ENCODE measurements at places on chromosomes 7 and 10.
A peak's percentile ranks its signal among the peaks of the same experiment; 100 is the strongest.

- no peak for DNase-seq
Observed at GRCh38 chr7:40611095-40611871, 476.5 kb downstream of the SUGCT start.

GRCh38 chr10:966466-967235, 21.6 kb upstream of the GTPBP4 start:
- DNase-seq: no peak

DNA sequence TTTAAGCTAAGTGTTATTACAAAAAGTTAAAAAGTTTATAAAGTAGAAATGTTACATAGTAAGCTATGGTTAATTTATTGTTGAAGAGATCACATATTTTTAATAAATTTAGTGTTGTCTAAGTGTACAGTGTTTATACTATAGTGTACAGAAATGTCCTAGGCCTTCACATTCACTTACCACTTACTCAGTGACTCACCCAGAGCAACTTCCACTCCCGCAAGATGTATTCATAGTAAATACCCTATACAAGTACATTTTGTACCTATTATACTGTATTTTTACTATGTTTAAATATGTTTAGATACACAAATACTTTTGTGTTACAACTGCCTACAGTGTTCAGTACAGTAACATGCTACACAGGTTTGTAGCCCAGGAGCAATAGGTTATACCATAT, 69.2 kb downstream of the DNAJC1 start:
- no peak for DNase-seq

DNA sequence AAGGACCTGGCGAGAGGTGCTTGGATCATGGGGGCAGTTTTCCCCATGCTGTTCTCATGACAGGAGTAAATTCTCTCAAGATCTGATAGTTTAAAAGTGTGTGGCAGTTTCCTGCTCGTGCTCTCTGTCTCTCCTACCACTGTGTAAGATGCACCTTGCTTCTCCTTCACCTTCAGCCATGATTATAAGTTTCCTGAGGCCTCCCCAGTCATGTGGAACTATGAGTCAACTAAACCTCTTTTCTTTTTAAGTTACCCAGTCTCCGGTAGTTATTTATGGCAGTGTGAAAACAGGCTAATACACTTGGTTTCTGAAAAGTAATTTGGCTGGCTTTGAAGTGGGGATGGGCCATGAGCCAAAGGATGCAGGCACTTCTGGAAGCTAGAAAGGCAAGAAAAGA, 268.0 kb upstream of the KAT6B start:
- DNase-seq: no peak

- no peak for DNase-seq
Observed at GRCh38 chr7:128963327-128963757, 25.6 kb downstream of the IRF5 start.

GRCh38 chr10:14322526-14323188, 8.1 kb downstream of the FRMD4A start:
- no peak for DNase-seq

DNA sequence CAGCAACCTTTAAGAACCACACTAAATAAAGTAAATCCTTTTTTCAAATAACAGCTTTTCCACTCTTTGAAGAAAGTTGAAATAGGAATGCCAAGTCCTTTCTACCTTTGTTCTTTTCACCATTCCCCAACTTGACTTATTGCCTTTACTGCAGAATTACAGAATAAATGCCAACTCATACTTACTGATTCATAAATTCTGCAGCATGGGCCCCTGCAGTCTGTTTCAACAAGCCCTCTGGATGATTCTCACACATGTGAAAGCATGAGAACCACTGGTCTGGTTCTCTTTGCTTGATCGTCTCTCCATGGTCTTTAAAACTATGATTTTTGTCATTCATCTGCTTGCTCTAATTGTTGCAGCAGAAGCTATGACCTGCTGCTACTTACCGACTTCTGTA, 56.1 kb downstream of the HACD1 start:
- no peak for DNase-seq

- DNase-seq: no peak
Observed at GRCh38 chr7:148253629-148254028, 336.9 kb upstream of the C7orf33 start.

- peak; percentile 65 for DNase-seq
Observed at GRCh38 chr7:1664711-1665548, 5.1 kb upstream of the ELFN1 start.

DNA sequence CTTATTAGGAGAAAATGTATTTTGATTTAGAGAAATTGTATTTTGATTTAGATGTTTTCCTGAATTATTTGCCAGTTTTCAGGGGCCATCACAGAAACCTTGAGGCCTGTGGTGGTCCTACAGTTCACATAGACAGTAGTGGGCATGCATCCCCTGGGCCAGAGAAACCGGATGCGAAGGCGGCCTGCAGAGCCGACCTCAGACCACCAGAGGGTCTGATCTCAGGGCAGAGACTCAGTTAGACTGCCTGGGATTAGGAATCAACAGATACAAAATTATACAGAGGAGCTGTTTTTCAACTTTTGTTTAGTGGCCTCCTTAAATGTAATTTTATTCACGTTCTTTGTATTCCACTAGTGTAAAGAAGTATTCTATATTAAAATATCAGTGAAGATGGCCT, 158.4 kb downstream of the PAXIP1 start:
- DNase-seq: no peak

GRCh38 chr7:132518102-132518838, 58.0 kb downstream of the PLXNA4 start:
- DNase-seq: peak; percentile 17

DNA sequence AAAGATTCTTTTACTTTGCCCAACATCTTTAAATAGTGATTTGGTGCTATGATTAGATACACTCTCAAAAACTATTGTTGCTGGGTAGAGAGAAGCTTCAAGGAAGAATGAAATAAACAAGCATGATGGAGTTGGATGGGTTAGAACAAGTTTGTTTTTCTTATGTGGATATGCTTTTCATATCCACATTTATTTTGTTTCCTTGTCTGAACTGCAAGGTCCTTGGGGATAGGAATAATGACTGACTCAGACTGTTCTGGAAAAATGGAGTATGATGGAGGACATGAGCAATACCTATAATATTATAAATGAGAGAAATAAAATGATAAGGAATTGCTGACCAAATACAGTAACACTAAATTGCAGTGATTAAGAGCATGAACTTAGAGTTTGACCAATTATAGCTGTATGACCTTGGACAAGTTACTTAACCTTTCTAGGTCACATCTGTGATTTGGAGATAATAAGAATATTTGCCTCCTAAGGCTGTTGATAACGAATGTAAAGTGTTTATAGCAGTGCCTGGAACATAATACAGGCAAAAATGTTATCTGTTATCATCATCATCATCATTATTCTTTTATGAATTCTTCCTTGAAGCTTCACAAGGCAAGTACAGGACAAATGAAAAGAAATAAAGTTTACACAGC, 847.5 kb downstream of the LRMDA start:
- no peak for DNase-seq

GRCh38 chr10:124734311-124735166, 9.6 kb downstream of the FAM53B start:
- DNase-seq: no peak

DNA sequence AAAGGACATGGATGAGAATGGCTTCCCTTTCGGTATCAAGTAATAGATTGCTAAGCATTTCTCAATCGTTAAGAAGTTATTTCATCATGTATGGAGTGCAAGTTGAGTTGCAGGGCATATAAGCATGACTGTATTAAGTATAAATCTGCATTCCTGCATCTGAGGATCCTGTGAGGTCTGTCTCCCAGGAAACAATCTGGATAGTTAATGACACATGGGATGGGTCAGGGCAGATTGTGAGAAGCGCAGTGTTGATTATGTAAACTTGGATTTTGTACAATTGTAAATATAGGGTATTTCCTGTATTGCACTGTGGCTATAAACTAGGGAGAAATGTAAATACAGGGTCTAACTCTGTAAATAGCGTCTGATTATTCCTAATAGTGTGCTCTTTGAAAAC, 102.6 kb downstream of the PLXDC2 start:
- no peak for DNase-seq

GRCh38 chr10:101649525-101650085, 45.4 kb downstream of the FBXW4 start:
- DNase-seq: no peak

DNA sequence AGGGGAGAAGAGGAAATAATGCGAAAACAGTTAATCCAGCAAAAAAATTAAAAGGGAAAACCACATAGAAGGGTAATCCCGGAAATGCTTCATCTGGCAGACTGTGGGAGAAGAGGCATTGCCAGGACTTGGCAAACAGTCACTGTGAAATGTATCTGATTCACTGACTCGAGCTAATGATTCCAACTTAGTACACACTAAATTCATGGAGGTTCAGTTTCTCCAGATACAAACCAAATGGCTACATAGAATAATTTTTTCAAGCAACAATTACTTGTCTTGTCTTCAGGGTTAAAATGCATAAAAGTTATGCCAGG, 36.4 kb downstream of the GDI2 start:
- no peak for DNase-seq

DNA sequence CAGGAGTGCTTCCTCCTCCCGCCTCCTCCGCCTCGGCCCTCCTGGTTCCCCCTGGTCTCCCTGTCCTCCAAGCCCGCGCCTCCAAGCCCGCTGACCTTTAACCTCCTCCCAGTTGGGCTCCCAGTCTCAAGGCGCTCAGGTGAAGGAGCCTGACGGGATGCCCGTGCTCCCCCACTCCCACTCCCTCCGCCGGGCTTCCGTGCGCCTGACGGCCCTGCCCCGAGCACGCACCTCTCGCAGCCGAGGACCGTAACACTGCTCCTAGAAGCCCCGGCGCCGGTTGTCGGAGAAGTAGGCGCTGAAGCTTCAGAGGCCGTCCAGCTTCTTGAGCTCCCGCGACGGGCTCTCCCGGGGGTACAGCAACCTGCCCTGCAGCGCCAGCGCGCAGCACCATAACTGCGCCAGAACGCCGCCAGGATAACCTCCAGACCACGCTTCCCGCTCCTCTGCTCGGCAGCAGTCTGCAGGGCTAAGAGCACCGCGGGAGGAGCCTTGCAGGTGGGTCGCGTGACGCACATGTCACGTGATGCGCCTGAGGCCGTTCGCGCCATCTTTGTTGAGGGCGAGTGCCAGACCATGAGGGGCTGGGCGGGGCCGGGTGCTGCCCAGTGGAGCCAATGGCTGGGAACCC, 71.0 kb upstream of the ZNF479 start:
- DNase-seq: no peak

DNA sequence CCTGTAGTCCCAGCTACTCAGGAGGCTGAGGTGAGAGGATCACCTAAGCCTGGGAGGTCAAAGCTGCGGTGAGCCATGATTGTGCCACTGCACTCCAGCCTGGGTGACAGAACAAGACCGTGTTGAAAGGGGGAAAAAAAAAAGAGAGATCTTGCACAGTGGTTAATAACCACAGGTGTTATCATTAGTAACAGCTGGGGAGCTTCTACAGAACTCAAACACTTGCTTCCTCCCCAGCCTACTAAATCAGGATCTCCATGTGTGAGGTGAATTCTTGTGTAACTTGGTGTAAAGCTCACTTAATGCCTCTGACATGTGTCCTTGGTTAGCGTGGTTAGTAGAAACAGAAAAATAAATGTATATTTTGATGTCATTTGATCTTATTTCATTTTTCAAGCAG, 43.9 kb upstream of the BMS1 start:
- DNase-seq: peak; percentile 84
